ENCODE measurements at places on chromosomes 4 and X. TPM values are rescaled to one million over a fixed set of nuclear protein-coding genes. Genes with fewer than 3 reads are reported as not detected.

GRCh38 chr4:105145903-105146275, 787 bp upstream of the TET2 start:
- H3K27me3 ChIP-seq, result peaks cover 69% of the 10 kb centered on the region
- H3K27ac ChIP-seq, result no peak overlapping the region
- DNase-seq, result peak; percentile 71
- peak overlapping the region; percentile 98 for H3K4me3 ChIP-seq
- H3K36me3 ChIP-seq, result no peaks in the 10 kb centered on the region
- H3K4me1 ChIP-seq, result no peaks in the 10 kb centered on the region

The GPR78 gene
- total RNA-seq, result 3.7 TPM

The JCHAIN gene
- not detected for total RNA-seq

The TDO2 gene
- not detected for total RNA-seq

All from endodermal cell (in vitro differentiated cells).